ENCODE measurements at places on chromosomes 6 and 20.

DNA sequence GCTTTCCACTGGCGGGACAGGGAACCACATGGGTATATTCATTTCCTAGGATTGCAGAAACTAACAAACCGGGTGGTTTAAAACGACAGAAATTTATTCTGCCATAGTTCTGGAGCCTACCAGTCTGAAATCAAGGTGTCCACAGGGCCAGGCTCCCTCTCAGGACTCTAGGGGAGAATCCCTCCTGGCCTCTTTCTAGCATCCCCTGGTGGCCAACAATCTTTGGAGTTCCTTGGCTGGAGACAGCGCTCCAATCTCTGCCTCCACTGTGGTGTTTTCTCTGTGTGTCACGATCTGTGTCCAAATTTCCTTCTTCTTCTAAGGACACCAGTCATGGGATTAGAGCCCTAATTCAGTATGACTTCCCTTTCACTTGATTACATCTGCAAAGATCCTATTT is 95.0 kb downstream of the SCML4 start:
- DNase-seq = no peak

GRCh38 chr20:20017844-20018185 is 653 bp downstream of the NAA20 start:
- peak; percentile 21 for DNase-seq

DNA sequence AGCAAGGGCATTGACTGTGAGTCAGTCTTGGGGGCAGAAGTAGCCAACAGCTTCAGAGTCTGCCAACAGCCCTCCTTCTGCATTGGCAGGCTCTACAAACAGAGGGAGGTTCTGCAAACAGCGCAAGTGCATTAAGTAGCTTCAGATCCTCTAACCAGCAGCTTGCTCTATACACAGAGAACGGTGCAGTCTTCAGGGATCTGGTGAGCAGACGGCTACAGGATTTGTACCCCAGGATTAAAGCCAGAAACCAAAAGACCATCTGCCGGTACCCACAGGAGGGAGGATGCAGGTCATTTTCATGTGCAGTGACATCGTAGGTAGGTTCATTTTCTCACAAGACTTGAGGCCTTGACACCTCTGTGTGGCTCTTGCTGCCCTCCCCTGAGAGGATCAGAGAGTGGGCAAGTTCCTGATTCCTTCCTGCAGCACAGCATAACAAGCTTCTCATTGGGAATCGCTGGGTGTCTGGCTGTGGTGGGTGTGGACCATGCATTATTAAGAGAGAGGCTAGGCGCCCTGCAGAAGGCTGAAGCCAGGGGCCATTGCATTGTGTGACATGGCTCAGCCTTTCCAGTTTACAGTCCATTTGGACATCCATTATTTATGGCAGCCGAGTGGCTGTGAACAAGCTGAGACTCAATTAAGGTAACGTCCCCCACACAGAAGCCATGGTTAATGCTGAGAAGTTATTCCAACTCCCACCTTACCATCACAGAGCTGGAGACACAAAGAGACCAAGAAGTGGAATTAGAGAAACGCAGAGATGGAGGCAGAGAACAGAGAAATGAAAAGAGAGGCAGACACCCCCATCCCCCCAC is 250.0 kb downstream of the LRFN2 start:
- DNase-seq = no peak

- DNase-seq = no peak
Observed at GRCh38 chr6:169841907-169842606, 90.6 kb downstream of the ERMARD start.

DNA sequence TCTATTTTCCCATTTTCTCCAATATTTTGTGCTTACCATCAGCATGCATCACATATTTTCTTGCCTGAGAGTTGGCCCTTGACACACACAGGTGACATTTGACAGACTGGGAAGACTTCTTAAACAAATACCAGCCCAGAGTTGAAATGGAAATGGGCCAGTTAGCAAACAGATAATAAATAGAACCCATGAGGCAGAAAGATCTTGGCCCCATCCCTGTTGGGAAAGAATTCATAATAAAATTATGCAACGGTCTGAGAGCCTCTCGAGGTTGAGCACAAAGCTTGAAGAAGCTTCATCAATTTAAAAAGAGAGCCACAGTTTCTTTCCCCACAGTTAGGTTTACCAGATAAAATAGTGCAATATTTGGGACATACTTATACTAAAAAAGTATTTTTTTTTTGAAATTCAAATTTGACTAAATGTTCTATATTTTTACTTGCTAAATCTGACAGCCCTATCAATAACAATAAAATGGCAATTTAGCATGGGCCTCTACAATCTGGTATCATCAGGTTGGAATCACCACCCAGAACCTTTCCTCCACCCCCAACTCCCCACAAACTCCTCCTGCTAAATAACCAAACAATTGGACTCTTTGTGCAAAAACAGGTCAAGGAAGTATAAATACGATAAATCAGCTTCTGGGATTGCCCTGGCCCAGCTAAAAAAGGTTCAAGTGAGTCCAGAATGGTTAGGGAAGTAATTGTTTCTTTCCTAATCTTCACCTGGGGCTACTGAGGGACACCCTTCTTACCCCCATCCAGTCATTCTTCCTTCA is 129.8 kb downstream of the CD164 start:
- DNase-seq = no peak

GRCh38 chr20:54004445-54004844 is 65.9 kb downstream of the BCAS1 start:
- DNase-seq = no peak

DNA sequence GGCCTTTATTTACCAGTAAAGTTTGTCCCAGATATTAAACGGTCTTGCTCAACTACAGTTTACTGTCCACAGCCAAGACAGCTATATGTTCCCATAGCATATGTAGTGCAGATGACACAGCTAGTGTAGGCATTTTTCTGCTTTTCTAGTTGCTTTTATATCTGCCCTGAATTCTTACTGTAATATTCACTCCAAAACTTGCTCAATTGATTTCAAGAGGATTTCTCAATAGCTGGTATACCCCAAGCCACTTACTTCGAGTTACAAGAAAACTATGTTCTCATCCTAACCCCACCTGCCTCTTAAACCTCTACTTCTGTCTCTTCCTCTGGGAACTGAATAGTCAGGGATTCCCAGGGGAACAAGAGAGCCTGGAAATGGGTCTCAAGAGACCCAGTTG is 18.9 kb upstream of the ROS1 start:
- DNase-seq = no peak

DNA sequence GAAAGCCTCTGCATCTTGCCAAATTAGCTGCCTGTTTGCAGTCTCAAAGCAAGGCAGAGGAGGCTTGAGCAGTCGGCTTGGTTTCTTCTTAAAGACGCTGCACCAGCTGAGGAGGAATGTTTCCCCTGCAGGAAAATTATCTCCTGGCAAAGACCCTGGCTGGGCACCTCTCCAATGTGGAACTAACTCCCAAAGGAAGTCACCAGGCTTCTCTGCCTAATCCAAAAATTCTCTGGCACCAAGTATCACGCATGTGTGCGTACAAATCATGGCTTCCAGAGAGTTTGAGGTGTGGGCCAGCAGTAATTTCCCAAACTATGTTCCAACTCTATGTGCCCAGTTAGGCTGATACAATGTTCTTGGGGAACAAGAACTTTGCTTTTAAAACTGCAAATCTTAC is 176.2 kb downstream of the KIF16B start:
- DNase-seq = no peak

GRCh38 chr6:14467591-14467990 is 350.0 kb downstream of the CD83 start:
- DNase-seq = no peak

- no peak for DNase-seq
Observed at GRCh38 chr6:150588888-150589499, 10.7 kb upstream of the PLEKHG1 start.

DNA sequence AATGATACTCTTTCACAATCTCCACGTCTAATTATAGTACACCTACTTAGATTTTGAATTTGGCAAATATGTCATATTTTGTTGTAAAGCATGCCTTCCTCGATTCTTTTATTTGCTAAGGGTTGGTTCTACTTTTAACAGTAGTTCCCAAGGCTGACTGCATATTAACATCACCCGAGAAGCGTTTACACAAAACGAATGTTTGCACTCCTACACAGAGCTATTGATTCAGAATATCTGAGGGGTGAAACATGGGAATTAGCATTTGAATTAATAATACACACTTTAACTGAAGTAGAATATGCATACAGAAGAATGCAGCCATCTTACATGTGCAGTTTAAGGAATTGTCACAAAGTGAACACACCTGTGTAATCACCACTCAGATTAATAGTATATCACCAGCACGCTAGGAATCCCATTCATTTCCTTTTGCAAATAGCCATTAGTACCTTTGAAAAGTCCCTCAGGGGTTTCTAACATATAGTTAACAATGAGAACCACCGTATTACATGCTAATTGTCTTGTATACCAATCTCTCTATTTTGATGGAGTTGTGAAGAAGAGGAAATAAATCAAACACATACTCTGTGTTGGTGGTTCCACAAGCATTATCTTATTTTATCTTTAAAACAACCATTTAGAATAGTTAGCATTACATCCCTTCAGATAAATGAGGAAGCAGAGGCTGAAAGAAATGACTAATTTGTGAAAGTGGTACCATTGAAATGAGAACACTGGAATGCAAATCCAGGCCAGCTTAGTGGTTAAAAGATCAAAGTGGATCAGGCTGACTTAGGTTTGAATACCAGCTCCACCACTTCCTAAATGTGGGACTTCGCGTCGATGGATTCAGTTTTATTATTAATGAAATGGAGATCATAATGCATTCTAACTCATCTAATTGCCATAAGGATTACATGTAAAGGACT is 317.6 kb downstream of the HDGFL1 start:
- DNase-seq = no peak

GRCh38 chr6:71725126-71725470 is 161.3 kb upstream of the RIMS1 start:
- no peak for DNase-seq

GRCh38 chr20:13274275-13274861 is 53.3 kb downstream of the ISM1 start:
- no peak for DNase-seq

Measured in DND-41 (cell line).